Mammary epithelial cell (primary cell): ENCODE measurements at places on chromosomes 1 and 21.

DNA sequence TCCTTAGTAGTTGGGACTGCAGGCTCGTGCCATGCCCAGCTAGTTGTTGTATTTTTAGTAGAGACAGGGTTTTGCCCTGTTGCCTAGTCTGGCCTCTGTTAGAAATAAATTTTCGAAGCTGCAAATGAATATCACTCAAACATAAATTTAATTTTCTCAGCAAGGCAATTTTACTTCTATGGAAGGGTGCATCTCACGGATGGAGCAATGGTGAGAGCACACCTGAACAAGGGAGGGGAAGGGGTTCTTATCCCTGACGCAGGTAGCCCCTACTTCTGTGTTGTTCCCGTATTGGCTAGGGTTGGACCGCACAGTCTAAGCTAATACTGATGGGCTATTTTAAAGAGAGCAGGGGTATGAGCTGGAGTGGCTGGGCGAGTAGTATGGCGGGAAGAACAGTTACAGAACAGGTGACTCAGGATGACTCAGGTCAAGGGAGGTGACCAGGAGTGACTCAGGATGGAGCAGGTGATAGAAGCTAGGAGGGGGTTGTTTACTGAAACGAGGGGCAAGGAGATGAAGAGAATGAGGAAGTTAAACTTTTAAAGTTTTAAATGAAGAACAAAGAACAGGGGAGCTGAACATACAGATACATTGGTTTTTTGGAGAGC is 7.5 kb downstream of the MDM4 start:
- peak; percentile 64 for DNase-seq

DNA sequence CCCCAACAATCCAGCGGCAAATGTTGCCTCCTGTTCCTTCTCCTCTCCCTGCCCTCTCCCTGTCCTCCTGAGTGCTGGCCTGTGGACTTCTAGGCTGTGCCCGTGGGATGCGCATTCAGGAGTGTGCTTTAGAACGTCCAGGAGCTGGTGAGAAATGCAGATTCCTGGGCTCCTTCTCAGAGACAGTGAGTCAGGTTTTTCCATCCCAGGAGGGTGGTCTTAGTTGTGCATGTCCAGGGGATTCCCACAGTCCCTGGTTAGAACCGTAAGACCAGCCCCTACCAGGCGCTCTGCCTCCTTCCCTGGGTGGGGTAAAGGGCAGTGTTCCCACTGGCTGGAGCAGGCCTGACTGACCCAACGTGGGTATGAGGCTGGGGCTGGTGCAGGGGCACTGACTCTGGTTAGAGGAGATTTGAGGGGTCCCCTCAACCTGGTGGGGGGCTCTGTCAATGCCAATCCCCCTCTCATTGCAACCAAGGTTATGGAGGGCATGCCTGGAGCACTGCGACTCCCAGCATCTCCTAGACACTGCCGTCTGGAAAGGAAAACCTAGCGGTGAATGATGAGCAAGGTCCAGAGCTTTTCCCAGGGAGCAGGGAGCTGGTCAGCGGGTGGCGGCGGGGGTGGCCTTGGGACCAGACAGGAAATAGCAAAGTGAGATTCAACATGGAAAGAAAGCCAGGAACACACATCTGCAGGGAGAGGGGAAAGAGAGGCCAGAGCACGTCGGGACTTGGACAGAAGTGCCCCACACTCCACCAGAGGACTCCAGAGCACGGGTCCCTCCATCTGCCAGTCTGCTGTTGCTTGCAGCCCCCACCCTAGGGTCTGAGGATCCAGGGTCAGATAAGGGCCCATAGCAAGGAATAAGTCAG is 38.5 kb downstream of the HSPG2 start:
- DNase-seq: no peak

GRCh38 chr1:44377925-44378784 is 23.1 kb upstream of the ERI3 start:
- DNase-seq: peak; percentile 15

- peak; percentile 63 for DNase-seq
These were observed 14.9 kb upstream of the MACF1 start for GRCh38 chr1:39189592-39190041.

- peak; percentile 87 for DNase-seq
These were observed 36.1 kb downstream of the PEX14 start for GRCh38 chr1:10510520-10511493.

DNA sequence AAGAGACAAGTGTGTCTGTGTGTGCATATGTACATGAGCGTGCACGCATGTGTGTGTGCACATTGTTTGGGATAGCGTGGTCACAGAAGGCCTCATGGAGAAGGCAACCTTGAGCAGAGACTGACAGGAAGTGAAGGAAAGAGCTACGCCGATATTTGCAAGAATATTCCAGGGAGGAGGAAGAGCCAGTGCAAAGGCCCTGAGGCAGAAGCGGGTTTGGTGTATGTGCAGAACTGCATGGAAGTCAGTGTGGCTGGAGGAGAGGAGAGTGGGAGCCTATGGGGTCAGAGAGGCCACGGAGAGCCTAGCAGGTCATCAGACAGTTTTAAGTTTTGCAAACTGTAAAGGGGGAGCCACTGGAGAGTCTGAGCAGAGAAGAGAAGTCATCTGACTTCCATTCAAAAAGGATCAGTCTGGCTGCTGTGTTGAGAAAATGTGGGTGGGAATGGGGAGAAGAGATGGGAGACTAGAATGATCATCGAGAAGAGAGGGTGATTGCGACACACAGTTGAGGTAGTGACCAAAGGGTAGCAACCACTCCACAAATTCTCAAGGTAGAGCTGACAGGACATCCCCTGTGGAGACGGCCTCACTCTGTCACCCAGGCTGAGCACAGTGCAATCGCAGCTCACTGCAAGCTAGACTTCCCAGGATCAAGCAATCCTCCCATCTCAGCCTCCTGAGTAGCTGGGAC is 3.9 kb downstream of the CELA2B start:
- no peak for DNase-seq

- DNase-seq: no peak
These were observed 737.2 kb upstream of the CHRM3 start for GRCh38 chr1:238649200-238649599.

DNA sequence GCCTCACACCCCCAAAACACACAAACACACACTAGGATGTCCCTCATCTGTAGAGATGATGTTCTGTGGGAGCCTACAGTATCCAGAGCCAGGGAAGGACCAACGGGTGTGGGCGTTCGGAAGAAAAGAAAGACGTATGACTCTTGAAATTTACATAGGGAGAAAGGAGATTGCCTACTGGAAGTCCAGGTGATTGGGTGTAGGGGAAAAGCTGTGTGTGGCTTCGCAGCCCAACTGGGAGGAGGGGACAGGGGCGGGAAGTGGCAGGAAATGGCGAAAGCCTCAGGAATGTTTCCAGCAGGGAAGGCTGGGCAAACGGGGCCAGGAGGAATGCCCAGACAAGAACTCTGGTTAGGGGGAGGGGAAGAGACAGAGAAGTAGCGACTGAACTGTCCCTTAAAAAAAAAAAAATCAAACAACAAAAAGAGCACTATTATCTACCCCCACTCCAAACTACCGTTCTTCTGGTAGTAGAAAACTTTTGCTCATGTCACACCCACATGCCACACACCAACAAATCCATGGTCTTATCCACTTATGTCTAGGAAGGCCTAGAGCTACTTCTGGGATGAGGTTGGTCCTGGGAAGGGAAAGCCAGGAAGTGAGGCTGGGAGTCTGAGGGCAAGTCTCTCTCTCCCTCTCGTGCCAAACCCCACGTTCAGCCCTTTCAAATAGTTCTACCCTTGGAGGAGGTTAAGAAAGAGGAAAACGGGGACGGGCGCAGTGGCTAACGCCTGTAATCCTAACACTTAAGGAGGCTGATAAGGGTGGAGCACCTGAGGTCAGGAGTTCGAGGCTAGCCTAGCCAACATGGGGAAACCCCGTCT is 1.8 kb upstream of the CKS1B start:
- DNase-seq: peak; percentile 97

DNA sequence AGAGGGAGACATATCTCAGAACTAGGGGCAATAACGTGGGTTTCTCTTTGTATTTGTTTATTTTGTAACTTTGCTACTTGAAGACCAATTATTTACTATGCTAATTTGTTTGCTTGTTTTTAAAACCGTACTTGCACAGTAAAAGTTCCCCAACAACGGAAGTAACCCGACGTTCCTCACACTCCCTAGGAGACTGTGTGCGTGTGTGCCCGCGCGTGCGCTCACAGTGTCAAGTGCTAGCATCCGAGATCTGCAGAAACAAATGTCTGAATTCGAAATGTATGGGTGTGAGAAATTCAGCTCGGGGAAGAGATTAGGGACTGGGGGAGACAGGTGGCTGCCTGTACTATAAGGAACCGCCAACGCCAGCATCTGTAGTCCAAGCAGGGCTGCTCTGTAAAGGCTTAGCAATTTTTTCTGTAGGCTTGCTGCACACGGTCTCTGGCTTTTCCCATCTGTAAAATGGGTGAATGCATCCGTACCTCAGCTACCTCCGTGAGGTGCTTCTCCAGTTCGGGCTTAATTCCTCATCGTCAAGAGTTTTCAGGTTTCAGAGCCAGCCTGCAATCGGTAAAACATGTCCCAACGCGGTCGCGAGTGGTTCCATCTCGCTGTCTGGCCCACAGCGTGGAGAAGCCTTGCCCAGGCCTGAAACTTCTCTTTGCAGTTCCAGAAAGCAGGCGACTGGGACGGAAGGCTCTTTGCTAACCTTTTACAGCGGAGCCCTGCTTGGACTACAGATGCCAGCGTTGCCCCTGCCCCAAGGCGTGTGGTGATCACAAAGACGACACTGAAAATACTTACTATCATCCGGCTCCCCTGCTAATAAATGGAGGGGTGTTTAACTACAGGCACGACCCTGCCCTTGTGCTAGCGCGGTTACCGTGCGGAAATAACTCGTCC is 1.3 kb upstream of the OLIG2 start:
- DNase-seq: no peak

DNA sequence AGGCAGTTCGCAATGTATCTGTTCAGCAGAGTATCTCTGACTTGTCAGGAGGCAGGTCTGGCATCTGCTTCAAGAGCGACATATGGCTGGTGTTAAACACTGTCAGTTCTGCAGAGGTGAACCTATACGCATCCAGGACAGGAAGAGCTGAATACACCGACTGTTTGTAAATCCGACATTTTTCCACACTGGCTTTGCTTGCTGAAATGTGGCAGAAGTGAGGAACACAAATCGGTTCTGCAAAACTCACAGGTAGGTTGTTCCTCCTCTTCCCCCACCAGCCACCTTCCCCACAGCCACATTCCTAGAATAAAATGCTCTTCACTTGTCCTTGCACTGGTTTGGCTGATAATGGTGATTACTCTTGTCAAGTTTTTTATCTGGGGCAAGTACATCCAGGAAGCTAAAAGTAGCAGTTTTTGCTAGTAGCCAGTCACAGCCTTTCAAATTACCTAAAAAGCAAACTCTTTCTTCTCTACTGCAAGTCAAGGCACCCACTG is 289.2 kb downstream of the GRIK1 start:
- DNase-seq: no peak

DNA sequence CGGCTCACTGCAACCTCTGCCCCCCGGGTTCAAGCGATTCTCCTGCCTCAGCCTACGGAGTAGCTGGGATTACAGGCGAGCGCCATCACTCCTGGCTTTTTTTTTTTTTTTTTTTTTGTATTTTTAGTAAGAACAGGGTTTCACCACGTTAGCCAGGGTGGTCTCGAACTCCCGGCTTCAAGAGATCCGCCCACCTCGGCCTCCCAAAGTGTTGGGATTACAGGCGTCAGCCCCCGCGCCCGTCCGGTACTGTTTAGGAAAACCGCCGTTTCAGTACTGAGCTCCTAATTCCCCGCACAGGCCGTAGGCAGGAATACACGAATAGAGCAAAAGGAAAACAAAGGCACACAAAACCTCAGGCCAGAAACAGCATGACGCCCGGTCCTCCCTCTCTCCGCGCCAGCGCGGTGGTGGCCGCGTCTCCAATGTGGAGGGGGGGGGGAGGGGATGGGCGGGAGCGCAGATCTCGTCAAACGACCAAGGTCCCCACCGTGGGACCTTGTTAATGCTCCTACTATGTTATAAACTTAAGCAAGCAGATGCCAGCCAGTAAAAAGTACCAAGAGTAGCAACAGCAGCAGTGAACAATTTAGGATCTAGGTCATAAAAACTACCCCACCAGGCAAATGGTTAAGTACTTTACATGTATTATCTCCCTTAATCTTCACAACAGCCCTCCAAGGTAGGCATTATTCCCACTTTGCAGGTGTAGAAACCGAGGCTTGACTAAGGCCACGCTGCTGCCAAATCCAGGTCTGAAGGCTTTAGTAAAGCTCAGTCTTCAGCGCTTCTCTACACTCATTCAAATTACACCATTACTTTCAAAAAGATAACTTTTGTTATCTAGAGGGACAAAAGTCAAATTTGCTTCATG is 648 bp upstream of the ADAR start:
- peak; percentile 42 for DNase-seq

DNA sequence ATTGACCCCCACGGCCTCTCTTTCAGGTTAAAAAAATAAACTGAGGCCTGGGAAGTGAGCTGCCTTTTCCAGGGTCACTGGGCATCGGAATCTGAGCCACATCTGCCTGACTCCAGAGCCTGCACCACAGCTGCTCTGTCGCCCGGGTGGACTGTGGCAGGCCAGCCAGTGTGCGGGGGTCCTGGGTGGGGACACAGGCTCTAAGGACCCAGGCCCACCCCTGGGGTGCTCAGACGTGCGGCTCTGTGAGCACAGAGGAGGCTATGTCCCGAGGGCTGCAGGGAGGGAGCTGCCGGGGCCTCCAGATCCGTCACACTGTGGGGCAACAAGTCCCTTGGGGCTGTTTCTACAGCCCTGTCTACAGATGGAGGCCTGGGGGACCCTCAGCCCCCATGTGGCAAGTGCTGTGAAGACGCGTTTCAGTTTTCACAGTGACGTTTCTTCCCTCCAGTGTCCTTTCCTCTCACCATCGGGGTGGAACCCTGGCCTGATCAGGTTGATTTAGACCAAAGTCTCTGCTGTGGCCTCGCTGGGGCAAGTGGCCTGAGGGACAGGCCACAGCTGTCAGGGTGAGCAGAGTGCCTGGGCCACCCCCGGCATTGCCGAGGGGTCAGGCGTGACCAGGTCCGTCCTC is 39.2 kb upstream of the ACTRT2 start:
- no peak for DNase-seq

DNA sequence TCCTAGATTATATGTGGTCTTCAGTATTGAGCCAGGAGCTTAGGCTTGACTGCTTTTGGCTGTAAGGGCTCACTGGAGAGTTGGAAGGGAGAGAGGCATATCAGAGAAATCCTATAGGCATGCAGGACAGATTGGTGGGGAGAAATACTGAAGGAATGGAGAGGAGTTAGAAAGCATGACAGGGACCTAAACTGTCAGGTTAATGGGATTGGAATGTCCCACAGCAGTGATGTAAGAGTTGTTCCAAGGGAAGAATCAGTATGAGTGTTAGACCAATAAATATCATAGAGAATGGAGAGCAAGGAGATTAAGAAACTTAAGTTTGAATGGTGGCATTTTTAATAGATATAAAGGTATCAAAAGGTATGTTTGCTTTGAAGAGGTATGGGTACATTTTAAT is 39.7 kb downstream of the SLC35A3 start:
- DNase-seq: peak; percentile 36

DNA sequence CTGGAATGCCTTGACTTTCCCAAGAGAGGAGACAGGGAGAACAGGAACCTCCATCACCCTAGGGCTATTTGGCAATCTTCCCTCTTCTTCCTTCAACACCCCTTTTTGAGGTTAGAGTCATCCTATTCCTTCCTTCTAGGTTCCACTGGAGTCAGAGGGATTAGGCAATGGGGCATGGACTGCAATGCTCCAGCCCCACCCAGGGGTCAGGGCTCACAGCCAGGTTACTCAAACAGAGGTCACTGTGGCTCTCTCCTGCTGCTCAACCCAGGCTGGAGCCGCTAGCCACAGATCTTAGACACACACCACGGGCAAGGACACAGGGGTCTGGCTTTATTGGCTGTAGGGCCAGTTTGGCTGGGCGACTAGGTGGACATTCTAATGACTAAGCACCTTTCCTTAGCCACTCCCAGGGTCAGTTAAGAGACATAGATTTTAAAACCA is 145.5 kb upstream of the NRIP1 start:
- peak; percentile 75 for DNase-seq

GRCh38 chr1:213779228-213779627 is 208.5 kb upstream of the PROX1 start:
- peak; percentile 2 for DNase-seq
